ENCODE measurements at places on chromosomes 11 and 22.

DNA sequence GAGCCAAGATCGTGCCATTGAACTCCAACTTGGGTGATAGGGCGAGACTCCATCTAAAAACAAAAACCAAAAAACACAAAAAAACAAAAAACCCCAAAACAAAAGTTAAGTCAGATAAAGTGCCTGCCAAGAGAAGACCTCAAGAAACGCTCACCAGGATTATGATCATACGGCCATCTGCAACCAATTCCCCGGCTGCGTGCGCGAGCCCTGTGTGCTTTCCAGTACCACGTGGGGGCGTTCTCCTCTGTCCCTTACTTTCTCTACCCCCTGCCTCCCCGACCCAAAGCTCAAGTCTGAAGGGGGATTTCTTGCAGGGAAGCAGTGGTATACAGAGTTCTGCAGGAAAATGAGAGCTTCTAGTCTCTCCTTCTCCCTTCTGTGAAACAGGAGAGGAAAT, 10.5 kb upstream of the RPS19BP1 start:
- peak; percentile 33 for DNase-seq

DNA sequence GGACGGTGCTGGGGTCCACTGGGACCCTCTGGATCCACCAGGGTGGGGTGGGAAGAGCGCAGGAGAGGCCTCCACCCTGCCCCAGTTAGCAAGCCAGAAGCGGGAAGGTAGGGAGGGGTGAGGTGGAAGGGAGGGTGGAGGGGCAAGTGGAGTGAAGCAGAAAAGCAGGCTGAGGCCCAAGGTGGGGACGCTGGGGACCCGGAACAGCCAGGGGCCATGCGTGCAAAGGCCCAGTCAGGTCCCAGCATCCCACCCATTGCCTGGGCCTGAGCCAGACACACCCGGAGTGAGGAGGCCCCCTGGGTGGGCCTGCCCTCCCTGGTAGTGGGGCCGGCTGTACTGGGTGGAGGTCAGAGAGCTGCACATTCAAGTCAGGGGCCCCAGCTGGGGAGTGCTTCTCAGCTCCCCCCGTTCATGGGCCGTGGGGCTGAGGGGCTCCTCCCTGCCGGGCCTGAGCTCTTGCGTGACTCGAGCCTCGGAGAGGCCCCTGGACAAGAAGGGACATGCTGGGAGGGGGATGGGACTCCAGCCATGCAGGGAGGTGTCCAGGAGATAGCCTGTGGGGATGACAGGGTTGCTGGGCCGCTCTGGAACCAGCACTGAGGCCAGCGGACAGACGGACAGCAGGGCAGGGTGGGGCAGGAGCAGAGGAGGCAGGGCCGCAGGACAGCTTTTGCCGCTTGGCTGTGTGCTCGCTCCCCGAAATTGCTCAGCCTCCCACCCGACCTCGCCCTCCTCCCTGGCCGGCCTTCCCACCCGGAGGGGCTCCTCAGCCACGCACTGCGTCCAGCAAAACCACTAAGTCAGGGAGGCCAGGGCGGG, 7.7 kb downstream of the TNNT3 start:
- DNase-seq, result no peak

DNA sequence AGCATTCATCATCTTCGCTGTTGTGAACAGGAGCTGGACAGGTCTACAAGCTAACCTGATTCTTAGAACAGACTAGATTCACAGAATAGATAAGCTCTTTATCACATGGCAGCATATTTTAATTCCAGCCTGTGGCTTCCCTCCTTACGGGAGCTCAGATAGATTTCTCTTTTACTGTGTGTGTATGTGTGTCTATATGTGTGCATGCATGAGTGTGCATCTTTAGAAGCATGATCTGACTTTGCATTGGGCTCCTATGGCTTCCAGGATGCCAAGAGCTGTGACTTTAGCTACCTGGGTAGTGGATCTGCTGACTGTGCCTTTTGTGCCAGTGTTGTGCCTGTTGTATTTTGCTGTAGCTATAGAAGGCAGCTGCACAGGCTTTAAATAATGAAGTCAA, 44.3 kb downstream of the ZNRF3 start:
- no peak for DNase-seq

DNA sequence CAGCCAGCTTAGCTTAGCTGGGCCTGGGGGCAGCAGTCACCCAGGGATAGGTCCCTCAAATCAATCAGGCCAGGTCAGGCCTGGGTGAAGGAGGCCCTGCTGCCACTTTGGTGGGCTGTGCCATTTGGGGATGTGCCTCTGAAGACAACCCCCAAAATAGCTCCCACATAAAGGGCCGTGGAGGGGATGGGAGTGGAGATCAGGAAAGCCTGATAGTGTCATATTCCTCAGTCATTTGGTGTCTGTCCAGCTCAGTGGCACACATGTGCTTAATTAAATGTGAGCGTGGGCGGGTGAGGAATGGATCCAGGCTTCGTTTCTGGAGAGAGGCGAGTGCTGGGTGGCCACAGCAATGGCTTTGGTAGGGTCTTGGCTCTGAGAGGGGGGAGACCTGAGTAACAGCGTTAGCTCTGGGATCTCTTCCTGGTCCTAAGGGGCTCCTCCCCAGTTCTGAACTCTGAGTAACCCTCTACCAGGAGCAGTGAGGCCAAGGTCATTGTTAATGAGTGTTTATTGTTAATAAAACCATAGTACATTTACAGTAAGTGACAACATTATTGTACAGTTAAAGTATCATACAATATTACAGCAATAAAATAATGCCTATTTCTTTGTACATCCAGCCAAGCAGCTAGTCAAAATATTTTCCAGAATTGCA, 45.2 kb downstream of the NAT10 start:
- DNase-seq, result no peak

GRCh38 chr11:129018991-129019390, 76.3 kb upstream of the TP53AIP1 start:
- no peak for DNase-seq

Measured in MG63 (cell line).